ENCODE measurements at places on chromosomes 5 and 9. TPM values are rescaled to one million over a fixed set of nuclear protein-coding genes. Genes with fewer than 3 reads are reported as not detected.

The STPG3 gene
- 0.69 TPM for total RNA-seq

- no peak for DNase-seq
These were observed 7.3 kb upstream of the TCF7 start for GRCh38 chr5:134106991-134107701.

- DNase-seq: no peak
These were observed 91.8 kb downstream of the UBE2R2 start for GRCh38 chr9:33908749-33909148.

The ZMYND19 gene
- 11.6 TPM for total RNA-seq

GRCh38 chr9:105047742-105048041, 119.7 kb upstream of the ABCA1 start:
- DNase-seq: no peak

The SAXO1 gene
- total RNA-seq: not detected

GRCh38 chr9:138021251-138022056, 143.9 kb downstream of the CACNA1B start:
- no peak for DNase-seq

DNA sequence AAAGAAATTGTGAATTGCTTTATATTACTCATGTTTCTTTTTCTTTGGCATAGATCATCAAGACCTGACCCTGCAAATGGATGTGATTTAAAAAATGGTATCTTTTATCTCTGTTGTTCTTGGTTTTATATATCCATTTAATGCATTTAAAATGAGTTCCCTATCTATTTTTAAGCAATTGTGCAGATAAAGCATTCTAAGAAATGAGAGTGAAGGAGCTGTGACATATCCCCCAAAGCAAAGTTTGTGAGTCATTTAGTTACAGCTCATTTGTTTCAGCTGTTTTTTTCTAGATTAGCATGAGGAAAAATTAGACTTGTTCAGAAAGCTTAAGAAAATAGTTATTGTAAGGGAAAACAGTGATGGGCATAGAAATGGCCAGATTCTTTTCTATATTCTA, 7.6 kb upstream of the ELOVL7 start:
- no peak for DNase-seq

- no peak for DNase-seq
These were observed 79.6 kb downstream of the PHAX start for GRCh38 chr5:126680191-126680817.

DNA sequence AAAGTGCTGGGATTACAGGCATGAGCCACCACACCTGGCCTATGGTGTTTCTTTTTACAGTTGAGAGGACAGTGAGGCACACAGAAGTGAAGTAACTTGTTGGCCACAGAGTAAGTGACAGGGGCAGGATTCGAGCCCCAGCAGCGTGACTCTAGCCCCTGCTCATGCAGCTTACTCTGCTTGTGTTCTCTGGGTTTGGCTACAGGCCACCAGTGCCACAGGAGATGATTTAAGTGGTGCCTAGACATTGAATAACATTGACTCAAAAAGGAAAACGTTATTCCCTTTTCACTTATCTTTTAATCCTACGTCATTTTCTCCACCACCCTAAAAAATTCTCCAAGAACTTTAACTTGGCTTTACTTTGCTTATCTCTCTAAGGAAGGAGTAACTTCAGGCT, 61.4 kb downstream of the SNX24 start:
- DNase-seq: no peak

The TSSK1B gene
- total RNA-seq: not detected

The SPATA6L gene
- 0.87 TPM for total RNA-seq

The GCNT4 gene
- 0.17 TPM for total RNA-seq

The INSL6 gene
- total RNA-seq: not detected

DNA sequence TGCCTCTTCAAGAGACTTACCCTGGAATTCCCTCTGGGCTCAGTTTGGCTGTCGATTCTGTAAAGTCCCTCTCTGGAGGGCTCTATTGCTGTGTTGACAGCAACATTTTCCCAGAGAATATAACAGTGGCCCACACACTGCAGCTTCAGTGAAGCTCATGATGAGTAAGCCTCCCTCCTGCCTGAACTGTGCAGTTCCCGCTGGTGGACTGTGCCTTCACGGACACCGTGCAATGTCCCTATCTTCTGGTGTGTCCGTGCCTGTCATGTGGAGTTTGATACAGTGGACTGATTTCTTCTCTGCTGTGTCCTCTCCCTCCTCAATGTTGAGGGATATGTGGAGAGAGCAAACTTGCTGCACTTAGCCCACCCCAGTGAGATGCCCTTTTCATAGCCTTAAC, 109.0 kb downstream of the NTRK2 start:
- no peak for DNase-seq

DNA sequence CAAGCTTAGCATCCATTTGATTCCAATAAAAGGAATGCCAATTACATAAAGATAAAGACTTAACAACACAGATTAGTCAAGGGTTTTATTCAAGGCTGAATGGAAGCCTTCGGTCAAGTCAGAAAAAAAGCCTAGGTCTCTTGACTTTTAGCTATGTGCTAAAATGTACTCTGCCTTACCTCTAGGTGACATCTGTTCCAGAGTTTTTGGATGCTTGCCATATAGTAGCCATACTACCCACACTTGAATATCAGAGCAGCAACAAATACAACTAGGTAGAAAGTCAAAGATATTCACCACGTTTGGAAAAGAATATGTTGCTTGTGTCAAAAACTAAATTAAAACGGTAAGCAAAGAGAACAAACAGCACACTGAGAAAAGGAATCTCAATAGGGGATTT, 484.7 kb downstream of the ELAVL2 start:
- no peak for DNase-seq

The AGXT2 gene
- total RNA-seq: not detected
